ENCODE measurements at places on chromosomes 1 and 21.

DNA sequence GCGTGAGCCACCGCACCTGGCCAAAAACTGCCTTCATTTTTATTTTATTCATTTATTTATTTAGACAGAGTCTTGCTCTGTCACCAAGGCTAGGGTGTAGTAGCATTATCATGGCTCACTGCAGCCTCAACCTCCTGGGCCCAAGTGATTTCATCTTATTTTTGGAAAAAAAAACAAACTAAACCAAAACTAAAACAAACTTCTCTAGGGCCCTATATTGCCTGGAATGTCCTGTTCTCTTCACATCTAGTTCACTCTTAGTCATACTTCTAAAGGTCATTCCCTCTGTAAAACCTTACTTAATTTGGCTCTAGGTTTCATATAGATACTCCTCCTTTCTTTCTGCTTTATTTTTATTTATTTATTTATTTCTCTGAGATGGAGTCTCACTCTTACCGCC lies 15.6 kb downstream of the RPS27 start:
- no peak for DNase-seq

DNA sequence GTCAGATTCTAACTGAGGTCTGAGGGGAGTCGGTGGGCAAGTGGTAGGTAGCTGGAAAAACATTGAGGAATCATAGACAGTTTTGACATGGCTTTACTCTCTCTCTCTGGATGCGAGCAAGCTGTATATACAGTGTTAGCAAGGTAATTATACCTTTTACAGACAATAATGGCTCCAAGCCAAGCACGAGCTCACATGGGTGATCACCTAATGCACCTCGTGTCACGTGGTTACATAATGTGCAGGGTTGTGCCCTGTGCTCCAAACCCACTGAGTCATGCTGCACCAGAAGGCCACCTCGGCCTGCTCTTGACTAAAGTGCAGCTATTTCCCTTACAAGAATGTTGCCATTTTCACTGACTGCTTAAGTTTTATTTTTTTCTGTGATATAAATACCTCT lies 7.6 kb upstream of the CLCA2 start:
- DNase-seq, result no peak

DNA sequence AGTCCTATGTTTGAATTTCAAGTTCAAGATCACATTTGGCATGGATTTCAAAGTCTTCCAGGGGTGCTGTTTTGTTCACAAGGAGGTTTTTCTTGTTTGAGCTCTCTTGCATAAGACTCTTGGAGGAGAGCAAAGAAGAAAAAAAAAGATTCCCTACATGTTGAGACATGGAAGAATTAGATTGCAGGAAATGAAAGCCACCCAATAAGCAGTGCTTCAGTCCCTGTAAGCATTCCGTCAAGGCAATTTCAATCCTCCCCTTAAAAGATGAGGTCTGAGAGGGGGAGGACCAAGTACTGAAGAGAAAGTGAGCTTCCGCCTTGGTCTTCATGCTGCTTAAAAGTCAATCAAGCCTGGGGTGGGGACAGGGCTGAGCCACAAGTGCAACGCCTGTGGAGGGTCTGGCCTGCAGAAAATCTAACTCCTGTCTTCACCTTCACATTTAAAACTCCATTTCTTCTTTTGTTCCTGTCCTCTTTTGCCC lies 50.2 kb downstream of the LPAR3 start:
- no peak for DNase-seq

GRCh38 chr1:20404466-20404865 lies 81.5 kb downstream of the CAMK2N1 start:
- DNase-seq, result no peak

DNA sequence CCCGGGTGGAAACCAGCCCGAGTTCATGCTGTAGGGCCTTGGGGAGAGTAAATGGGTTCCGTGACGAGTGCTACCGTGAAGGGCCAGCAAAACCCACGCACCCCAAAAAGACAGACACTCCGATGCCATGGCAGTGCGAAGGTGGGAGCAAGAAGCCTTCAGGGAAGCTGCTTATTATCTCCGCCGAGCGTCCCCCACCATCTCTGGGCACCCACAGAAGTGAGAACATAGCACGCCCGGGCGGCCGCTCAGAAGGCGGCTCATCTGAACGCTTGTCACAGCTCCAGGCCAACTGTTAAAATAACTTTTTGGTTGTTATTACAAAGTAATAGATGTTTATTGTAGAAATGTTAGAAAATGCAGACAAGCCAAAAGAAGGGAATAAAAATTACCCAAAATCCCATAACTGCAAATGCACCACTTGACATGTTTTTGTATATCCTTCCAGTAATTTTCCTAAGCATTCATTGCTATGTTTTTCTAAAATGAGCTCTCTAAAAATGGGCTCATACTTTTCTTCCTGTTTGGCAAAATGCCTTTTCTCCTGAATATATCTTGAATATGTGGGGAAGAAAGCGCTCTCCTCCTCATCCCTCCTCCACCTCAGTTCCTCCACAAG lies 234.9 kb downstream of the NPHP4 start:
- DNase-seq, result no peak

GRCh38 chr1:21663248-21663950 lies 5.8 kb downstream of the RAP1GAP start:
- DNase-seq, result no peak

DNA sequence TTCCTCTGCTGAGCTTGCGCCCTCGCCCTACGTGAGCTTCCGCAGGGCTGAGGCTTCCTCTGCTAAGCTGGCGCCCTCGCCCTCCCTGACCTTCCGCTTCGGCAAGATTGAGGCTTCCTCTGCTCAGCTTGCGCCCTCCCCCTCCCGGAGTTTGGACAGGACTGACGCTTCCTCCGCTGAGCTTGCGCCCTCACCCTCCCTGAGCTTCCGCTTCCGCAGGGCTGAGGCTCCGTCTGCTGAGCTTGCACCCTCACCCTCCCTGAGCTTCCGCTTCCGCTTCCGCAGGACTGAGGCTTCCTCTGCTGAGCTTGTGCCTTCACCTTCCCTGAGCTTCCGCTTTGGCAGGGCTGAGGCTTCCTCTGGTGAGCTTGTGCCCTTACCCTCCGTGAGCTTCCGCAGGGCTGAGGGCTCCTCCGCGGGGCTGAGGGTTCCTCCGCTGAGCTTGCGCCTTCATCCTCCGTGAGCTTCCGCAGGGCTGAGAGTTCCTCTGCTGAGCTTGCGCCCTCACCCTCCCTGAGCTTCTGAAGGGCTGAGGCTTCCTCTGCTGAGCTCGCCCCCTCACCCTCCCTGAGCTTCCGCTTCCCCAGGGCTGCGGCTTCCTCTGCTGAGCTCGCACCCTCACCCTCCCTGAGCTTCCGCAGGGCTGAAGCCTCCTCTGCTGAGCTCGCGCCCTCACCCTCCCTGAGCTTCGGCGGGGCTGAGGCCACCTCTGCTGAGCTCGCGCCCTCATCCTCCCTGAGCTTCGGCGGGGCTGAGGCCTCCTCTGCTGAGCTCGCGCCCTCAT lies 753.6 kb upstream of the TPTE start:
- DNase-seq, result no peak

- no peak for DNase-seq
Observed at GRCh38 chr1:167566766-167567165, 13.2 kb upstream of the CREG1 start.

DNA sequence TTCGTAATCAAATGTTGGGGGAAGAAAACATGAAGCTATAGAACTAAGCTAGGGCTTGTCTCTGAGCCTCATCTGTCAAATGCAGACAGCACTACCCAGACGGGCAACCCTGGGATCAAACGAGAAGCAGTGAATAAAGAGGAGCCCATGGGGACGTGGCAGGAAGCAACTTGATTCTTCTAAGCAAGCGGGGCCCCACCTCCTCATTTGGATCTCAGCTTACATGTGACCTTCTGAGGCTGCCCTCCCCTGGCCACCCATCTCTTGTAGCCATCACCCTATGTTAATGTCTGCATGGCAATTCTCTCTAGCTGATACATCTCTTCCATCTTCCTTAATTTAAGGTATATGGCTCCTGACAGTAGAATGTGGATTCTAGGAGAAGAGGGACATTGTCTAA lies 171.3 kb downstream of the IGSF21 start:
- DNase-seq, result no peak

- DNase-seq, result no peak
Observed at GRCh38 chr1:1990222-1990621, 13.4 kb downstream of the CFAP74 start.

GRCh38 chr1:27144920-27145661 lies 9.8 kb downstream of the SLC9A1 start:
- no peak for DNase-seq

GRCh38 chr21:44527983-44528633 lies 11.9 kb downstream of the KRTAP10-1 start:
- no peak for DNase-seq

- DNase-seq, result no peak
Observed at GRCh38 chr1:241592273-241592958, 47.8 kb downstream of the CHML start.

GRCh38 chr21:40166291-40166843 lies 299.1 kb downstream of the PCP4 start:
- DNase-seq, result no peak
